ENCODE measurements at places on chromosomes 3 and 15. TPM values are rescaled to one million over a fixed set of nuclear protein-coding genes. Genes with fewer than 3 reads are reported as not detected.

- no peak for DNase-seq
These were observed 66.5 kb downstream of the ARMC8 start for GRCh38 chr3:138253609-138254008.

GRCh38 chr15:80060356-80061006, 1.0 kb downstream of the ZFAND6 start:
- peak; percentile 4 for DNase-seq

DNA sequence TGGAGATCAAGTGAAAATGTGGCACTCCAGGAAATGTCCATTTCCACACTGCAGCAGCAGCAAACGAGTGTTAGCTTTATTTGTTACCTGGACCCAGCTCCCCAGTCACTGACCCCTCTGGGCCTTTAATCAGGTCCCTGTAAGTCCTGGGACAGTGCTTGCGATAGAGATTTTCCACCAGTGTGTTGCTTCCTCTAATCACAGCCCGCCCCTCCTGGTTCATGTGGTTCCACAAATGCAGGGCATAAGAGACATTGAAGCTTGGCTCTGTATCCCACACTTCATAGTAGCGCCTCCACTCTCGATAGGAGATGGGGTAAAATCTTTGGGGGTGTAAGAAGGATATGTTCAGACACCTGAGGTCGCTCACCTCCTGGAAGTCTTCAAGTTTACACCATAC, 8.0 kb downstream of the A4GNT start:
- DNase-seq, result no peak

Gene NR2E3
- not detected for total RNA-seq

GRCh38 chr15:69663441-69663840, 210.8 kb downstream of the RPLP1 start:
- no peak for DNase-seq

GRCh38 chr15:69757186-69757585, 304.6 kb downstream of the RPLP1 start:
- DNase-seq, result no peak

All from neural crest cell (in vitro differentiated cells).